ENCODE measurements at places on chromosomes 5 and 9. TPM values are rescaled to one million over a fixed set of nuclear protein-coding genes. Genes with fewer than 3 reads are reported as not detected.

DNA sequence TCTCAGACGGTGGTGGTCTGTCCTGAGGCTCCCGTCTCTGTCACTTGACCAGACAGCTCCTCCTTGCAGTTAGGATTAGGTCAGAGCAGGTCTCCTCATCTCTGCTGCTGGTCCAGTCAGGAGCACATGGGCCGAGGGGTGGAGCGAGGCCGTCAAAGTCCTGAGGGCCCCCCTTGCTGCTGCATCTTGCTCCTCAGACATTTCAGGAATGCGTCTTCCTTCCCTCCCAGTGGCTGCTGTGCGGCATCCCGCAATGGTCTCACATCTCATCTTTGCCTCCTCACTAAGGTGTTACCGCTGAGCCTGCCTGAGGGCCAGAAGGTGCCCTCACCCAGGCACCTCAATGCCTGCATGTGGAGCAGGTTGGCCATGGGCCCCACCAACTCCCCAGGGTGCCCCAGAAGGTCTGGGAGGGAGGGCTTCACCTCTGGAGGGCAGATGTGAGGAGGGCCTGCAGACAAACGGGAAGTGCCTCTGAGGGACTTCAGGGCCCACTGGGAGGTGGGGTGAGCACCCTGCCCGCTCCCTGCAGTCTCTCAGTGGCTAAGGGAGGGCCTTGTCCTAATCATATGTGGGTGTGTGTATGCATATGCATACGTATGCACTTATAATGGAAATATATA, 137.7 kb upstream of the LMX1B start:
- DNase-seq = no peak

DNA sequence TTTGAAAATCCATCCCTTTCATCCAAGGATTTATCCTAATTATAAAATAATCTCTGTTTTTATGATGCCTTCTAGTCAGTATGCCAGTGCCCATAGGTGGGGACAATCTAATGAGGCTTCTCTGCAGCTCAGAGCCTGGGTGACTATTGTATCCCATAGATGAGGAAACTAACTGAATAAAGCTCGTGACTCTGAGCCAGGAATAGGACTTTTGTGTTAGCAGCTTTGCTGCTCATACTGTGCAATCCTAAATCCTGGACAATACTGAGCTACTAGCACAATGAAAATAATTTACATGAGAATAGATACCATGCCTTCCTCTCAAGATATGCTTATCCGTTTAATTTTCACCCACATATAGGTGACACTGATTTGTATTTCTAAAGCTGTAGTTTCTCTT, 443.0 kb downstream of the PLK2 start:
- DNase-seq = no peak

DNA sequence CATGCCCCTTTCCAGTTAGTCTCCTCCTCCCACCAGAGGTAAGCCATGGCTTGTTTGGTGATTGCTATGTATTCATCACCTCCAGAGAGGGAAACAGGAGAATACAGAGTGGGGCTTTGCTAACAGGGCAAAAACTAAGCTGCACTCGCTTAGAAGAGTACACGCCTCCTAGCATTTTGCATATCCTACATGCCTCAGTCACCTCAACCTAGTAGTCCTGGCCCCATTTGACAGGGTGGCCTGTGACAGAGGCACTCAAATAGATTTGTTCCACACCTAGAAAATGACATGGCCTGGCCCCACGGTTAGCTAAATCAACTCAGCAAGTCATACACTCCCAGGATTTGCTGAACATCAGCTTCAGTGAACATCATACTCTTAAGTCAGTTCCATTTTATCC, 90.7 kb downstream of the CYFIP2 start:
- no peak for DNase-seq

GRCh38 chr5:79512049-79512448, 1.9 kb downstream of the HOMER1 start:
- DNase-seq = no peak

SPOCK1 gene
- total RNA-seq = 1.0 TPM

CYLC2 gene
- not detected for total RNA-seq

DNA sequence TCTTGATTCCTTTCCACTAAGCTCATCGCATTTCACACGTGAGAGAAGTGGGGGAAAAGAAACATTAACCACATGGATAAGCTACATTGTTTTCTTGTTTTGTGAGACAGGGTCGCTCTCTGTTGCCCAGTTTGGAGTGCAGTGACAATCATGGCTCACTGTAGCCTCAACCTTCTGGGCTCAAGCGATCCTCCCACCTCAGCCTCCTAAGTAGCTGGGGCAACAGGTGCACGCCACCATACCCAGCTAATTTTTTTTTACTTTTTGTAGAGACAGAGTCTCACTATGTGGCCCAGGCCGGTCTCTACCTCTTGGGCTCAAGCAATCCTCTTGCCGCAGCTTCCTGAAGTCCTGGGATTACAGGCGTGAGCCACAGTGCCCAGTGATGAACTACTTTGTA, 2.8 kb downstream of the OTULIN start:
- DNase-seq = no peak

- no peak for DNase-seq
Observed at GRCh38 chr9:15306068-15306756, 804 bp downstream of the TTC39B start.

CCNO gene
- under 0.01 TPM for total RNA-seq

DNA sequence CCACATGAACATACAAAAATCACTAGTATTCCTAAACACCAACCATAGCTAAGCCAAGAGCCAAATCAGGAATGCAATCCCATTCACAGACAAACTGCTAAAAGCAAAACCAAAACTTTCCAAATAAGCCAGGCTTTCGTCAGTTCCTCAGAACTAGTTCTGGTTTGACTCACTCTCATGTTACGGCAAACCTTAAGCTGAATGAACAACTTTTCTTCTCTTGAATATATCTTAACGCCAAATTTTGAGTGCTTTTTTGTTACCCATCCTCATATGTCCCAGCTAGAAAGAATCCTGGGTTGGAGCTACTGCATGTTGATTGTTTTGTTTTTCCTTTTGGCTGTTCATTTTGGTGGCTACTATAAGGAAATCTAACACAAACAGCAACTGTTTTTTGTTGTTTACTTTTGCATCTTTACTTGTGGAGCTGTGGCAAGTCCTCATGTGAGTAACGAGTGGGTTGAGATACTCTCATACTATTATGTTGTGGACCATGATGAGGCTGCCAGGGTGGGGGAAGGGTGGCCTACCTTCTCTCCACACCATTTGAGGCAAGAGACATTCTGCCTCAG, at the start of gene PDCD1LG2:
Gene PDCD1LG2, plus strand, starts transcription at position 172 of the 572 bp plus-strand sequence. CDS start 12,016 bp downstream, outside the sequence.
- no peak for DNase-seq

DNA sequence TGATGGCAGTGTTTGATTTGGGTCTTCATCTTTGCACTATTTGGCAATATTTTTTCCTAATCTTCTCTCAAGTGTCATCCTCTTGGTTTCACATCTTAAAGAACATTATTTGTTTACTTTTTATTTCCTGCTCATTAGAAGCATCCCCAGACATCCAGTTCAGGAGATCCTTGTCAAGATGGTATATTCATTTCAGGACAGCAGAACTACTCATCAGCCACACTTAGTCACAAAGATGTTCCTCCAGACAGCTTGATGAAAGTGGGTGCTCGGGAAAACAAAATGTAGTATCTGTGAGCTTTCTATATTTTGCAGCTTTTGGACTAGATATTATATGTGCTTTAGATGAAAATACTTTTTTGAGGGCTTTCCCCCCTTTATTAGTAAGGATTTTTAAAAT, 72.1 kb upstream of the SREK1 start:
- DNase-seq = no peak

SH3PXD2B gene
- total RNA-seq = 24.3 TPM

Measured in dermis microvascular lymphatic vessel endothelial cell (primary cell).